Daoy (cell line): ENCODE measurements at places on chromosomes 6 and 20. TPM values are rescaled to one million over a fixed set of nuclear protein-coding genes. Genes with fewer than 3 reads are reported as not detected.

Gene SPINT3
- total RNA-seq = not detected in 2 replicates

Gene RIMS1
- 3.1 and 3.3 TPM in 2 replicates for total RNA-seq

Gene C6orf120
- 48.4 and 60.8 TPM in 2 replicates for total RNA-seq

Gene SRMS
- total RNA-seq = not detected in 2 replicates

Gene RAET1L
- total RNA-seq = 0.36 and 1.1 TPM in 2 replicates

Gene FAM83C
- not detected in 2 replicates for total RNA-seq

Gene PANK2
- total RNA-seq = 62.3 and 69.2 TPM in 2 replicates

Gene MEI4
- 0.11 and 0.45 TPM in 2 replicates for total RNA-seq

Gene TMEM200A
- not detected in 2 replicates for total RNA-seq

Gene PKIG
- total RNA-seq = 51.8 and 54.6 TPM in 2 replicates

Gene REPS1
- 35.8 and 42.1 TPM in 2 replicates for total RNA-seq

Gene GGT7
- total RNA-seq = 1.5 and 2.1 TPM in 2 replicates

Gene DOK5
- 0.06 and 0.91 TPM in 2 replicates for total RNA-seq

Gene KCNQ2
- total RNA-seq = 0.17 TPM in 1 of 2 replicates, not detected in the other

Gene COL19A1
- total RNA-seq = 0.06 TPM in 1 of 2 replicates, not detected in the other

Gene APOBEC2
- total RNA-seq = not detected in 2 replicates

Gene ELOVL2
- 11.3 and 11.5 TPM in 2 replicates for total RNA-seq

Gene GSTA4
- total RNA-seq = 15.5 and 17.4 TPM in 2 replicates
